Lung microvascular endothelial cell (primary cell): ENCODE measurements at places on chromosomes 7 and 10. TPM values are rescaled to one million over a fixed set of nuclear protein-coding genes. Genes with fewer than 3 reads are reported as not detected.

TMEM130 gene
- total RNA-seq = not detected in 2 replicates

GRCh38 chr7:30279653-30279904 is 4.8 kb upstream of the ZNRF2 start:
- DNase-seq = no peak

GRCh38 chr7:56229631-56230030 is 113.4 kb upstream of the NUPR2 start:
- DNase-seq = no peak

RADIL gene
- total RNA-seq = 2.0 and 3.2 TPM in 2 replicates

DNA sequence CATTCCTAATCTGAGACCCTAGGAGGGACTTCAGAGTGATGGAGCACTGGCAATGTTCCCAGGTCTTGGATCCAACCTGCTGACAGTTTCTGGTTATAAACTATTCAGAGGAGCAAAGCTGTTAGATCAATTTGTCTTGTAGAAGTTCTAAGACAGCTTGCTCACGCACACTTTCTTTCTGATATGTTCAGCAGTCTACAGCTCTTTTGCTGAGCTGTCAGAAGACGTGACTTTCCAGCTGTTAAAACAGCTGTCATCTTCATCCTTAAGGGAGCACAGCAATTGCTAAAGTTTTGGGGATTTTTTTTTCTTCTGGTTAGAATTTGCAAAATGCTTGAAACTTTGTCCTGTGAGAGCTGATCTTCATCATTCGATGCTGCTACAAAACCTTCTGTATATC is 823.1 kb downstream of the SORCS1 start:
- DNase-seq = no peak

TMEM229A gene
- not detected in 2 replicates for total RNA-seq

GRCh38 chr10:95537542-95537927 is 23.6 kb downstream of the SORBS1 start:
- no peak for DNase-seq

TAS2R41 gene
- not detected in 2 replicates for total RNA-seq

DNA sequence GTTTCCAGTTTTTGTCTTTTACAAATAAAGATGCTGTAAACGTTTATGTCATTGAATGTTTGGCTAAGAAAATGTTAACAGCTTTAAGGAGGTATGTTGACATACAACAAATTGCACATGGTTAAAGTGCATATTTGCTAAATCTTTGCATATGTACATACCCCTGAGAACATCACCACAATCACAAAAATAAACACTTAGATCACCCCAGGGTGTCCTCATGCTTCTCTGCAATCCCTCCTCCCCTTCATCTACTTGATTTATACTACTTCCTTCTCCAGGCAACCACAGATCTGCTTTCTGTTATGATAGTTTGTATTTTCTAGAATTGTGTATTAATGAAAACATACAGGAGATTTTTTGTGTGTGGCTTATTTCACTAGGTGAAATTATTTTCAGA is 209.5 kb downstream of the GLRX3 start:
- DNase-seq = no peak

DNA sequence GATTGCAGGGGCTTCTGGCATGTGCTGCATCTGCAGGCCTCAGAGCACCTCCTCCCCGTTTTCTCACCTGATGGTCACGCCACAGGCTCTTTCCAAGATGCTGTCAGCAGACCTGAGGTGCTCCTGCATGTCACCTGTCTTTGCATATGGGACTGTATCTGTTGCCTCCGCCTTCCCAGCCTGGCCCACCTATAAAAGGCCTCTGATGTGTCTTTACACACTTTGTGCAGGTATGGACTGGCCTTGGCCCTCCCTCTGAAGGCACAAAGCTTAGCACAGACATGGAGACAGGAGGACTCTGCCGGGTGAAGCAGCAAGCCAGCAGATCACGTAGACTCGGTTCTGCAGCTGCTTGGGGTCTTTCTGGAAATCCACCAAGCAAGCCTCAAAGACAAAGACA is 220.9 kb upstream of the PPP2R2D start:
- no peak for DNase-seq

GRCh38 chr10:63684257-63684936 is 163.2 kb downstream of the REEP3 start:
- no peak for DNase-seq

DNA sequence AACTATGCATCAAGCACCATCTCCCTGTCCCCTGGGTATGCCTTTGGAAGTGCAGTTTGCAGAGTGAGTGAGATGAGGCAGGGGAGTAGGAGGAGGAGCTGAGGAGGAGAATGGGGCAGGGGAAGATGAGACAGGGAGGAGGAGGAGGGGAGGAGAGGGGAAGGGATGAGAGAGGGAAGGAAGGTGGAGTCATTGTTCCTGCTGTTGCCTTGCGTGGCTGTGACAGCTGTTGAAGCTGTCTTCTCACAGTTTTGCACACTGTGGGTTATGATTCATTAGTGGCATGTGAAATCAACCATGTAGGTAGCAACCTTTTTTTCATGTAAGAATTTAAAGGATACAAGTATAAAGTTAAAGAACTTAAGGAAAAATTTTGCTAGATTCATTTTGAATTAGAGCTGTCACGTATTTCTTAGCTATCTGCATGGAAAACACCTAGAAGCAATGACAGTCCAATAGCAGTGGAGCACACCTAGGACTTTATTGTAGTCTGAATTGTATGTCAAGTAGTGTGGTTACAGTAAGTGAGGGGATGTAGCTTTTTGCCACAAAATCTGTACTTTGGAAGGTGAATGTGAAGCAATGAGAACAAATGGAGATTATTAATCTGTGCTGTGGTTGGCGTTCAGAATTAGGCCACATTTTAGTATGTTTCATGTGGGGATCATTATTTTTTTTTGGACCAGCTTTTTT is 21.7 kb downstream of the CCM2 start:
- no peak for DNase-seq

CCDC172 gene
- not detected in 2 replicates for total RNA-seq

DNA sequence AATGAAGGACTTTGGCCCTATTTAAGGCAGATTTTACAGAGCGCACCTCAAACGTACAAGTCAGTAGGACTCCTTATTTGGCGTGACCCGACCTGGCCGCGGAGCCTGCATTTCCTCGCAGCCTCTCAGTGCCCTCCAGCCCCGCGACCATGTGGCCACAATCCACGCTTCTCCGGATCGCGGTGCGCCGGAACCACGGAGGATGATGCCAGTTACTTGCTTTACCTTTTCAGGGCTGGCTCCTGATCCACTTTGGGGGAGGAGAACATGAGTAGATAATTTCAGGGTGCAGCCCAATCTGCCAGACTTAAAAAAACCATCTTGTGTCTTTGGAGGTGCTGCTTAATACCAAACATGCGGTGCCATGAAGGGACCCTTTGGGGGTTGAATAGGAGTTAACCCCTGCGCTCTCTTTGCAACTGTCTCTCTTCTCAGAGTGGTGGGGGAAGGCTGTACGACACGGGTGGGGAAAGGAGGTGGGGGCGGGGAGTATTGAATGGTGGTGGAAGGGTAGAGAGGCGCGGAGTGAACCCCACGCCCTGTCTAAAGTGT is 1.5 kb downstream of the FRAT1 start:
- DNase-seq = peak; percentile 12

NODAL gene
- total RNA-seq = not detected in 2 replicates

DNA sequence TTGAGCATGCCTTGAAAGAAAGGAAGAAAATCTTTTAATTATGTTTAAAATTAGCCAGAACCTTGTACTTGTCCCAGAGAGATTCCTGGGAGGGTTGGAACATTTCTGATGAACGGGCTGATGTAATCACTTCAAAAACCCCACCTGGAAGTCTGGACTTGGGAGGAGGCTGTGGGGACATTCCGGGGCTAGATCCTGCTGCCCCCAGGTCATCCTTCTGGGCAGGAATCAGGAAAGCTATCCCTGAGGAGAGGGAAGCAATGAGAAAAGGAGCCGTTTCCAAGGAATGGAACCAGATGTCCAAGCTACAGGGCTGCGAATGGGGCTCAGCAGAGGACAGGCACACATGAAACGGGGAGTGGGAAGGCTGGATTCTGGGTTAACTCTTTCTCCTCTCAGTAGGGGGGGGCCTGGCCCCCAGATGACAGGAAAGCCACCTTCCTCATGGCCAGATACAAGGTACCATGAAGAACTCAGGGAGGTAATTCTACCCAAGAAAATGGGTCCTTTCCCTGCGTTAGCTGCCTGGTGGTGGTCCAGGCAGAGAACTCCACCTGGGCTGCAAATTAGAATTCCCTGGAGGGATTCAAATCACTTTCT is 280.1 kb downstream of the TCF7L2 start:
- no peak for DNase-seq

DNA sequence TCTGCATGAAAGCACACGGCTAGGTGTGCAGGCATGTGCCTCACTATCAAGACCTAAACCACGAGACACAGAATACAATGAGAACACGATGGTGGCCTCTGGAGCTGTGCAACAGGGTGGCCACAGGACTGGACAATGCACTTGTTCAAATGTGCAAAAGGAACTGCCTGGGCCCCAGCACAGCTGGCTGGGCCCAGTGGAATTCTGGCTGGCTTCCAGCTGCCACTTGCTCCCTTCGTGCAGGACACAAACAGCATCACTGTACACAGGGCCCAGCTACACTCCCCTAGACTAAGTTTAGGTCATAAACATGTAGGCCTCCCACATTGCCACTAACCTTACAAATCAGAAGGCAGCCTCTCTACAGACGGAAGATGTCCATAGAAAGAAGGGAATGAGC is 23.4 kb downstream of the DOCK4 start:
- DNase-seq = peak; percentile 67

DNA sequence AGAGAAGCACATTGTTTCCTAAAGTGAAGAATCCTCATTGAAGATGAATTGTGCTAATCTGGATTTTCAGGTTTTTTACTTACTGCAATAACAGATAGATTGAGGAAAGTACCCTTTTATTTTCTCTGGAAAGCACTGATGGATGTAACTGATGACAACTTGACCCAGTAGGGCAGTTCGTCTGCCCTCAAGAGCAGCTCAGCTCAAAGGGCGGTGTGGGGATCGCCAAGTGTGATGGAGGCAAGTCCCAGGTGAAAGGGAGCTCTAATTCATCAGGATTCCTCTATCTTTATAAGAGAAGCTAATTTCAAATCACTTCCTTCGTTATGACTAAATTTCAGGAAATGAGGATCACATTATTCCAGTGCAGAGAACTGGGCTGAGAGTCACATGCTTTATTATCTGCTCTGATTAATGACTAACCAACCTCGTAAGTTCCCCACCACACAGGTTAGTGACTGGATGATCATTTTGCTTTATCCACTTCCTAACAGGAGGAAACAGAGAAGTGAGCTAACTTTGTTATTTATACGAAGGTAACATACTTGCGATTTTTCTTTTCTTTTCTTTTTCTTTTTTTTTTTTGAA is 98.8 kb downstream of the PFKFB3 start:
- peak; percentile 5 for DNase-seq

UBE2D4 gene
- 4.8 and 8.3 TPM in 2 replicates for total RNA-seq

DNA sequence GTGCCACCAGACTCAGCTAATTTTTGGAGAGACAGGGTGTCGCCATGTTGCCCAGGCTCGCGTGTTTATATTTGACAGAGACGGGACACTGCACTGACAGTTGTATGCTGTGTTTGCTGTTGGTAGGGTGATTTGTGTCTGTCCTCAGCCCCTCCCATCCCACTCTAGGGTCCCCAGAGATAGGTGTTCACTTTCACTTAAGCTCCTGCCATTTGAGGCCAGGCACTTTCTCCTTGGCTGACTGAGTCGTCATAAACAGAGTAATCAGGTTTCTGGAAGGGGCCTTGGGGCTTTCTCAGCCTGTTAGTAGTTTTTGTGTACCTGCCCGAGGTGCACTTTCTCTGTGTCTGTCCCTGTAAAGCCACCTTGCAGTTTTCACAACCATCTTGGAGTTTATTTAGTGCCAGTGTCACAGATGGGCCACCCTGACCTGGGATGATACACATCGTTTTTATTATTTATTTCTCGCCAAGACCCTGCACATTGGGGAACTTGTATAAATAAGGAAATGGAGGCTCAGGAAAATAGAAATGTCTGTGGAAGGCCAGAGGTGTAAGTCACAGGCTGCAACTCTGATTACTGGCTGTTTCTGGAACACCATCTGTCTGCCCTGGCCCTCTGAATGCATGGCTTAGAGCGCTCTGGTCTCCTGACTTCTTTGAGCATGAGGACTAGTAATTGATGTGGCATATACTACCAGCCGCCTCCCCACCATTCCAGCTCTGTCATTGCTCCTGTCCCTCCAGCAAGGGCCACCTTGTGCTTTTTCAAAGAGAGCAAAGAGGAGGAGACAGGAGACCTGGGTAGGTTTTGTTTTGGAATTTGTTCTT is 81.9 kb upstream of the PDCD4 start:
- DNase-seq = no peak

DNA sequence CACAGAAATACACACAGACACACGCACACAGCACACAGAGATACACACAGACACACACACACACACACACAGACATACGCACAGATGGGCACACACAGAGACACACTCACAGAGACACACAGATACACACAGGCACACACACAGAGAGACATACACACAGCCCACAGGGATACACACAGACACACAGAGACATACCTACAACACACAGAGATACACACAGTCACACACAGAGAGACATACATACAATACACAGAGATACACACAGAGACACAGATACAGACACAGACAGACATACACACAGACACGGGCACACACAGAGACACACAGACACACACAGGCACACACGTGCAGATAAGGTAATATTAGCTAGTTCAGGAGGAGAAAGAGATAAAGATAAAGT is 76.9 kb downstream of the EGFR start:
- DNase-seq = no peak

CDNF gene
- 0.40 and 0.44 TPM in 2 replicates for total RNA-seq
